Calu3 (cell line): ENCODE measurements at places on chromosomes 13 and 19. TPM values are rescaled to one million over a fixed set of nuclear protein-coding genes. Genes with fewer than 3 reads are reported as not detected.

GRCh38 chr19:50414864-50415660 lies 3.7 kb upstream of the SPIB start:
- H3K27ac ChIP-seq, result no peak overlapping the region
- DNase-seq, result peak; percentile 45
- H3K4me3 ChIP-seq, result no peak overlapping the region
- peaks cover 8% of the 10 kb centered on the region for H3K27me3 ChIP-seq
- H3K36me3 ChIP-seq, result peaks cover 8% of the 10 kb centered on the region
- H3K4me1 ChIP-seq, result no peaks in the 10 kb centered on the region

DNA sequence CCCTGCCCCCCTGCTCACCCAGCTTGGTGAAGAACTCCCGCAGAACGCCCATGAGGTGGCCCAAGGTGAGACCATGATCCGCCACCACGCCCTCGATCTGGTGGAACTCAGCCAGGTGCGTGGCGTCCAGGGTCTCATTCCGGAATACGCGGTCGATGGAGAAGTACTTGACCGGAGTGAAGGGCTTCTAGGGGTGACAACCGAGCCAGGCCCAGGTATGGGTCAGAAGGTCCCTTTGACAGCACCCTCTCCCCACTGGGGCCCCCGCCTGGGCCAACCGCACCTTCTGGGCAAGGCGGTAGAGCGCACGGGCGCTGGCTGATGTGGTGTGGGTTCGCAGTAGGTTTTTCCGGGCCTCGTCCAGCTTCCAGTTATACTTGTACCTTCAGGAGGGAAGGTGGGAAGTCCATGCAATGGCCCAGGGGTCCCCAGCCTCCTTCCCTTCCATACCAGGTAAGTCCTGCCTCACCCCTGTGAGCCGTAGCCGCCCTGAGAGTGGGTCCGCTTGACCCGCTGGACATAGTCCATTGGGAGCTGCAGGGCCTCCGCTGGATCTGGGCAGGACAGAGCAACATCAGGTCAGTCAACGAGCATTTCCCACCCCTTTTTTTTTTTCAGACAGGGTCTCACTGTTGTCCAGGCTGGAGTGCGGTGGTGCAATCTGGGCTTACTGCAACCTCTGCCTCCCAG lies 5.7 kb upstream of the SYCE2 start:
- H3K36me3 ChIP-seq, result peaks cover 77% of the 10 kb centered on the region
- no peaks in the 10 kb centered on the region for H3K27me3 ChIP-seq
- no peak overlapping the region for H3K4me3 ChIP-seq
- no peak for DNase-seq
- no peak overlapping the region for H3K27ac ChIP-seq

GRCh38 chr19:40366697-40367561 lies 18.4 kb downstream of the PLD3 start:
- no peaks in the 10 kb centered on the region for H3K4me1 ChIP-seq
- H3K27ac ChIP-seq, result no peak overlapping the region
- H3K36me3 ChIP-seq, result peaks cover 29% of the 10 kb centered on the region
- H3K27me3 ChIP-seq, result no peaks in the 10 kb centered on the region
- DNase-seq, result no peak

Gene HIPK4
- 0.14 TPM in 1 of 2 replicates, not detected in the other for total RNA-seq

DNA sequence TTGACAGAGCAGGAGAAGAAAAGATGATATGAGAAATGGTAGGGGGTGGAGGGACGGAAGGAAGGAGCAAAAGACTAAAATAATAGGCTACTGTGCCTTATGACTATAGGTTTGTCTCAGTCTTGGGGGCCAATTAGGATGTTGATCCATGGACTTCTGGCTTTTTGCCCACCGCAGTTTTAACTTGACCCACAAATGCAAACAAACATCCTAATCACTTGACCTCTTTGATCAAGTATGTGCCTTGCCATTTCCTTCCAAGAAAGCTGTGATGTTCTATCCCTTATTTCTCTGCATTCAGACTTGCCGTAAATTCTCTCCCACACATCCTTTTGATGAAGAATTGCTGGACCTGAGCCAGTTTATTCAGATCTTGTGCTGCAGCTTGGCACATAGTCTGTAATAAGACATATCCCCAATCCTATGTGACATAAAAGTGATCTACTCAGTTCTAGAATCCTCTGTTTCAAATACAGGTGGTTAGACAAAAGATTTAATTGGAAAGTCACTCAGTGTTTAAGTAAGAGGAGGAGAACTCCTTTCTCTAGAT lies 62.8 kb downstream of the TPT1 start:
- H3K4me3 ChIP-seq, result no peak overlapping the region

GRCh38 chr19:53906211-53907192 lies 2.6 kb upstream of the CACNG7 start:
- DNase-seq, result peak; percentile 86
- peaks cover 27% of the 10 kb centered on the region for H3K36me3 ChIP-seq
- H3K27me3 ChIP-seq, result peaks cover 45% of the 10 kb centered on the region
- H3K4me3 ChIP-seq, result peak overlapping the region; percentile 14
- peak overlapping the region; percentile 29 for H3K27ac ChIP-seq

DNA sequence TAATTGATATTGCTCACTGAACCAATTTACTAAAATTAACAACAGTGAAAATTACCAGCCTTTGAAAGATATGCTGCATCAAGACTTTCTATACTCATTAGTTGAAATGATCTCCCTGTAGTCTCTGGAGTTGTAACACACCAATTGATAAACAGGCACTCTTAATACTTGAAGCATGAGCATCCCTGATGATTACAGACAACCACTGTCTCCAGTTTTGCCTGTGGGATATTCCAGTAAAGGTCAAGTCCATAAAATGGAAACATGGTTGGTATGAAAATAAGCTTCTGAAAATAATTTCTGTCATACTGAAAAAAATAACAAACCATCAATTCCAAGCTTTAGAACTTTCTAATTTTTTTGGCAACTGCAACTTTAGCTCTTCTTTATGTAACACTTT lies 405.8 kb downstream of the SPRY2 start:
- peak overlapping the region; percentile 98 for H3K27ac ChIP-seq
- no peak overlapping the region for H3K4me3 ChIP-seq
- H3K36me3 ChIP-seq, result peaks cover 6% of the 10 kb centered on the region

- no peak for DNase-seq
- H3K36me3 ChIP-seq, result peaks cover 51% of the 10 kb centered on the region
- H3K4me1 ChIP-seq, result peaks cover 75% of the 10 kb centered on the region
- H3K27ac ChIP-seq, result peak overlapping the region; percentile 80
Observed at GRCh38 chr19:56108447-56109195, 12.5 kb downstream of the ZNF787 start.

DNA sequence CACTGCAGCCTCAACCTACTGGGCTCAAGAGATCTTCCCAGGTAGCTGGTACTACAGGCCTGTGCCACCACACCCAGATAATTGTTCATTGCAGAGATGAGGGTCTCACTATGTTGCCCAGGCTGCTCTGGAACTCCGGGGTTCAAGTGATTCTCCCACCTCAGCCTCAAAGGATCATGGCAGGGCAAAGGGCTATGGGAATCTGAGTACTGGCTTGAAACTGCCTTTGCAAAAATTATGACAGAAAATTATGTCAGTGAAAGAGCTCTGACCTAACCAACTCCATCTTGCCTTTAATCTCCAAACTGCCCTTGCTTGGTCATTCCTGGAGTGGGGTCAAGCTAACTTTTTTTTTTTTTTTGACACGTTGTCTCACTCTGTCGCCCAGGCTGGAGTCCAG lies 1.3 kb upstream of the DNASE2 start:
- DNase-seq, result no peak
- H3K27me3 ChIP-seq, result peaks cover 15% of the 10 kb centered on the region
- peaks cover 39% of the 10 kb centered on the region for H3K36me3 ChIP-seq
- H3K27ac ChIP-seq, result peak overlapping the region; percentile 74
- peaks cover 7% of the 10 kb centered on the region for H3K4me1 ChIP-seq

GRCh38 chr19:48833977-48834376 lies 2.3 kb downstream of the HSD17B14 start:
- H3K4me3 ChIP-seq, result no peak overlapping the region
- H3K27me3 ChIP-seq, result no peaks in the 10 kb centered on the region
- H3K27ac ChIP-seq, result no peak overlapping the region

Gene LMTK3
- total RNA-seq, result 1.0 and 2.4 TPM in 2 replicates
